ENCODE measurements at places on chromosomes 1 and 21.
A peak's percentile ranks its signal among the peaks of the same experiment; 100 is the strongest.

GRCh38 chr1:209202830-209203532, 380.5 kb upstream of the CAMK1G start:
- DNase-seq, result peak; percentile 25

DNA sequence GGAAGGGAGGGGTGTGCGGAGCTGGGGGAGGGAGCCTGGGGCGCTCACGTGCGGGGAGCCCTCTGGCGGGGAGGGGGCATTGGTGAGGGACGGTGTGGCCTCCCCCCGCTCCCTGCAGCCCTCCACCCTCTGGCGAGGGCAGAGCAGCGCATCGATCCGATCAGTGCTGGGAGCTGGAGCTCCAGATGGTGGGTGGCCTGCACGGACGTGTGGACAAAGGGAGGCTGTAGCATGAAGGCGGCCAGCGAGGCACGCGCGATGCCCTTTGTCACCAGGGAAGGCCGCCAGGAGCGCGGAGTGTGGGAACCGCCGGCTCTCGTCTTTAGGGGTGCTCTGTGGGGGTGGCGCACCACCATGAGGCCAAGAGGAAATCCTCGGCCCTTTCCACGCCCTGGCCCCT, 5.4 kb upstream of the HES5 start:
- no peak for DNase-seq

GRCh38 chr1:200780545-200781369, 42.1 kb downstream of the CAMSAP2 start:
- no peak for DNase-seq

- DNase-seq, result no peak
Observed at GRCh38 chr1:196734006-196734405, 40.6 kb upstream of the CFHR3 start.

DNA sequence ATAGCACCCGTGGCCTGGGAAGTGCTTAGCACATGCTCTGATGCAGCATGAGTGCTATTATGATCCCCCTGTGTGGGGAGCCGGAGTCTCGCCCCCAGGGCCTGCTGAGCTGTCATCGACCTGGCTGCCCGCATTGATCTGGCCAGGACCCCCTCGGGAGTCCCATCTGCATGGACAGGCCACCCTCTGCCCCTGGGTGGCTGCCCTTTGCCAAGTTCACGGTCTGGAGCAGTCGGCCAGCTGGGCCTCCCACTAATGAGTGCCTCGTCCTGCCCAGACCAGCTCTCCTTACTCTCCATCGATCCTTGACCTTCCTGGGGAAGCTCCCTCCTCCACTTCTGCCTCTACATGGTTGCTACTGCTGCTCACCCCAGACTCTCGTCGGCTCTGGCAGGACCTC, 121.8 kb upstream of the RUNX3 start:
- no peak for DNase-seq

DNA sequence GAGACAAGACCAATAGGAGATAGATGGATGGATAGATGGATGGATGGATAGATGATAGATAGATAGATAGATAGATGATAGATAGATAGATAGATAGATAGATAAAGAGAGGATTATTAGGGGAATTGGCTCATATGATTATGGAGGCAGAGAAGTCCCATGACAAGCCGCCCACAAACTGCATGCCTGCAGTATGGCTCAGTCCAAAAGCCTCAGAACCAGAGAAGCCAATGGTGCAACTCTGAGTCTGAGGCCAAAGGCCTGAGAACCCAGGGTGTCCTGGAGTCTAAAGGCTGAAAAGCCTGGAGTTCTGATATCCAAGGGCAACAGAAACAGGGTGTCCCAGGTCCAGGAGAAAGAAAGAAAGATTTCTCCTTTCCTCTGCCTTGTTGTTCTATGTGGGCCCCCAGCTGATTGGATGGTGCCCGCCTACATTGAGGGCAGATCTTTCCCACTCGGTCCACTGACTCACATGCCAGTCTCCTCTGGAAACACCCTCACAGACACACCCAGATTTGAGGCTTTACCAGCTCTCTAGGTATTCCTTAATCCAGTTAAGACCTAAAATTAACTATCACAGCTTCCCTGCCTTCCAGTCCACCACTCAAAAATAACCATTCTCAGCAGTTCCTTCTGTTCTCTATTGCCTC, 39.6 kb upstream of the IRF2BP2 start:
- no peak for DNase-seq

DNA sequence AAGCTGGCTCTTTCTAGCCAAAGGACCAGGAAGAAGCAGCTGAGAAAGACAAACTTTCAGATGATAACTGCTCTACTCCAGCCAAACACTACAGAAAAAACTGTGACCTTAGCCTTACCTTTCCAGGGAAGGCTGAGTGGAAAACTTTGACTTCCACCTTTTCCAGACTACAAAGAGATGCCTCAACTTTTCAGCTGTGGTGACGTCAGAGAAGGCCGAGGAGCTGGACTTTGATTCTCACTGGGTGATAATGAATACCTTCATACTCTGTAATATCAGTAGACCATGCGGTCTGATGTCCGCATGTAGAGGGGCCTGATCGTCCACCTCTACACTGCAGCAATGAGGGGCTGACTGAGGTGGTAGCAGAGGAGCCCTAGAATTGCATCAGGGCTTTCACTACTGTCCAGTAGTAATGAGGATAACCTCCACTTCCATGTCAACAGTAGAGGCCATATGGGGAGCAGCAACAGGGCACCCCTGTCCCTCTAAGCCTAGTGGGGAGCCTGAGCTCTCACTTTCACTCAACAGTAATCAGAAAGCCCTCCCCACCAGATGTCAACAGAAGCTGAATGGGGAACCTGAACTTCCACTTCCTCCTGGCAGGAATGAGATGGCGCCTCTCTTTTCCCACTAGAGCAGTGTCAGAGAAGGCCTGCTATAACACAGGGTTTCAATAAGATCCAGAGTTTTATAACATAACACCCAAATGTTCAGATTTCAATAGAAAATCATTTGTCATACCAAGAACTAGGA, 28.4 kb upstream of the PADI1 start:
- DNase-seq, result no peak

GRCh38 chr21:41858466-41859296, 20.5 kb downstream of the PRDM15 start:
- DNase-seq, result no peak

DNA sequence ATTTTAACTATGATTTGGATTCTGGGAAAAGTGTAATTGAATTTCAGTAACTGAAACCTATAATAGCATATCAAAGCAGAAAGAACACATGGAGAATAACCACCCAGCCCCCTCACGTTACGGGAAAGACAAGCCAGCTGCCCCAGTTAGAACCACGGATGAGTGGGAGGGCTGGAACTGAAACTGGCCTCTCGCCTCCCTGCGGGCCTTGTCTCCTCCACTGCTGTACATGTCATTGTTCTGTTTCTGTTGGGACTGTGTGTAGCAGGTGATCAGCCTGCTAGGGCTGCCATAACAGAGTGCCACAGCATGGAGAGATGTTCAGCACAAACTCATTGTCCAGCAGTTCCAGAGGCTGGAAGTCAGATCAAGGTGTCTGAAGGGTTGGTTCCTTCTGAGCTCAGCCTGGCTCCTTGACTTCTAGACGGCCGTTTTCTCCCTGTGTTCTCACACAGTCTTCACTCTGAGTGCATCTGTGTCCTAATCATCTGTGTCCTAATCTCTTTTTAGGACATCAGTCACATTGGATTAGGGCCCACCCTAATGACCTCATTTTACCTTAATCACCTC, 52.4 kb downstream of the MAP3K21 start:
- DNase-seq, result no peak

DNA sequence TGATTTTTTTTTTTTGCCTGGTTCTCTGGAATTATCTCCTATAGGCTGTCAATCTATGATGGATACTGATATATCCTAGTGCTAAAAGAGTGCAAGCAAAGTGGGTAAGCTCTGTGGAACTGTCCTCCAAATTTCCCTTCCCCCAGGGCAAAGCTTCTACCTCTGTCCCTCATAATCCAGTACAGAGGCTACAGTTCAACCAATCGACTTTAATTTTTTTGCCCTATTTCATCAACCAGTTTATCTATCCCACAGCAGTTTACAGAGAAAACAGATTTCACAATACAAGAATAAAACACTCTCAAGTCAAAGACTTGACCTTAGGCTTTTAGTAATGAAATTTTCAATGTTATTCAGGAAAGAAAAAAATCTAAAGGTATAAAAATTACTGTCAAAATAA, 13.9 kb downstream of the PUM1 start:
- no peak for DNase-seq

GRCh38 chr21:43331962-43332828, 94.7 kb downstream of the SIK1 start:
- peak; percentile 48 for DNase-seq

- DNase-seq, result no peak
Observed at GRCh38 chr21:29832217-29832616, 107.6 kb downstream of the GRIK1 start.

DNA sequence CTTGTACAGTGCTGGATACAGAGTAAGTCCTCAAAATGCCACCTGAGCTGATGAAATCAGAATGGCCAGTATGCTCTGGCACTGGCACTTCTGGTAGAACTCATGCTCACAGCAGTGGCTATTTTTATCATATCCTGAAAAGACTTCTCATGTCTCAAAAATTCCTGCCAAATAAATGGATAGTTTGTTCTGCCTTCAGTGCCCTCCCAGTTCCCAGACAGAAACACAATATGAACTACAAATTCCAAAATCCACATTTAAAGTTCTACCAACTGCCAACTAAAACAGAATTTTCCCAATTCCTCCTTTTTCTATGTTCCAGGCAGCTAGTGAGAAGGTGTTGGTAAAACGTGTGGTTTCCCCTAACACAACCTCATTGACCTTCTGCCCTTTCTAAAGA, 51.4 kb upstream of the RGS1 start:
- no peak for DNase-seq

DNA sequence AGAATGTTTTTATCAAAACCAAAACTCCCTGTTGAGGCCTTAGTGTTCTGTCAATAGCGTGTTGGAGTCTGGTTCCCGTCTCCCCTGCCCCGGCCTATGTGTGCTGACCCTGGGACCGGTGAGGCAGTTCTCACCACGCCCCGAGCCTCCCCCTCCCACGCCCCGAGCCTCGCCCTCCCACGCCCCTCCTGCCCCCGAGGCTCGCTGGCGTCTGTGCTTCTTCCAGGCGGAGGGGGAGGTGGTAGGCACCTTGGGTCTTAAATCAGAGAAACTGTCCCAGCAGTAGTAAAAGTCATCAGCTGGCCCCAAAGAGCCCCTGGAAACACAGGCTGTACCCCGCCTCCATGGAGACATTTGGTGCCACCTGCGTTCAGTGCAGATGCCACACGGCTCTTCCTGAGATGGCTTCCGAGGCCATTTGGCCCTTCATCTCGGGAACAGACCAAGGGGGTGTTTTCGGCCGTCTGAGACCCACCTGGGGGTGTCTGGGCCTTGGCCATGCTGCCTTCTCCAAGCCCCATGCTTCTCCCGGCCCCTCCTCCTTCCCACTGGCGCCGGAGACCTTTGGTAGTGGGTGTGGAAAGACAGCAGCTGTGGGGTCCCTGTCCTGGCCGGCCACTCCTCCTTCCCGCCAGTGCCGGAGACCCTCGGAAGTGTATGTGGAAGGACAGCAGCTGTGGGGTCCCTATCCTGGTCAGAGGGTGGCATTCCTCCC, 44.7 kb downstream of the SKI start:
- no peak for DNase-seq

DNA sequence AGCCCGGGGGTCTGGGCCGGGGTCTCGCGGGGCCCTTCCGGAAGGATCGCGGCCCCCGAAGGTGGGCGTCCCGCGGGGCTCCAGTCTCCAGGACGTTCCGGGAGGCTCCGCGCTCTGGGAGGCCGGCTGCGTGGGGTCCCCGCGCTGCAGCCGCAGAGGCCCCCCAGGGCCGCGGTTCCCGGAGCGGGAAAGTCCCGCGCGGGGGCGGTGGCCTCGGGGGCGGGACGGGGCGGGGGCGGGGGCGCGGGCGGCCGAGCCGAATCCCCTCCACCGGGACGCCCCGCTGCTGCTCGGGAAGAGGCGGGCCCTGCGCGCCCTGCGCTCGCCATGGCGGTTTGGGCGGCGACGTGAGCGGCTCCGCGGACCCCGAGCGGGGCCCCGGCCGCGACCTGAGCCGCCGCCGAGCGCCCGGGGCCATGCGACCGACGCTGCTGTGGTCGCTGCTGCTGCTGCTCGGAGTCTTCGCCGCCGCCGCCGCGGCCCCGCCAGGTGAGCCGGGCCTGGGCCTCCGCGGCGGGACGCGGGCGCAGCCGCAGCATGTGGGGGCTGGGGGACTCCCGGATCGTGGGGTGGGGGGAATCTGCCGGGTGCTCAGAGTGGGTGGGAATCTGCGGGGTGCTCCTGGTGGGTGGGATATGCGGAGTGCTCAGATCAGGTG, at the start of gene IFNGR2:
TSS of gene IFNGR2 (plus strand) at position 286 of the 658 bp plus-strand sequence. CDS start at position 417, 131 bp downstream.
- peak; percentile 33 for DNase-seq

GRCh38 chr21:24046829-24047443, 1560.3 kb downstream of the MRPL39 start:
- no peak for DNase-seq

DNA sequence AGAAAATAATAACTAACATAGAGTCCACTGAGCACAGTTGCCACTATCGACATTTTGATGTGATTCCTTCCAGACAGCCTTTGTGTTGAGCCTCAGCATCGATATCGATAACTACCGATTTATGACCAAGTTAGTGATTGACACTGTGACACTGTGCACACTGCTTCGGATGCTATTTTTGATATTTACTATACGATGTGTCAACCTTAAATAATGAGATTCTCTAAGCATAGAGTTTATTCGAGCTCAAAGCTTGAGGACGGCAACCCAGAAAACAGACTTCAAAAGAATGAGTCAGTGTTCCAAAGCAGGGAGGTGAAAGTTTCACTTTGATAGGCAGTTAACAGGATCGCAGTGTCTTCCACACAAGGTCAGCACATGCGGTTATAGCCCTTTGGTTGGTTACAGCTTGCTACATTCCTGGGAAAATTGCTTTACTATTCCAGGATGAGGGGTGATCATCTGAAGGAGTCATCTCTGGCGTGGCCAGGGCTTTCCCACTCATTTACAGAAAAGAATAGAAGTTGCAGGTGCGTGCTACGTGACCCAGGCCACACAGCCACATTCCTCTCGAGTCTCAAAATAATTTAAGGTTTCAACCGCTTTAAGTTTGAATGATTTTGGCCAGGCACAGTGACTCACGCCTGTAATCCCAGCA, 53.6 kb upstream of the EFHD2 start:
- DNase-seq, result no peak

DNA sequence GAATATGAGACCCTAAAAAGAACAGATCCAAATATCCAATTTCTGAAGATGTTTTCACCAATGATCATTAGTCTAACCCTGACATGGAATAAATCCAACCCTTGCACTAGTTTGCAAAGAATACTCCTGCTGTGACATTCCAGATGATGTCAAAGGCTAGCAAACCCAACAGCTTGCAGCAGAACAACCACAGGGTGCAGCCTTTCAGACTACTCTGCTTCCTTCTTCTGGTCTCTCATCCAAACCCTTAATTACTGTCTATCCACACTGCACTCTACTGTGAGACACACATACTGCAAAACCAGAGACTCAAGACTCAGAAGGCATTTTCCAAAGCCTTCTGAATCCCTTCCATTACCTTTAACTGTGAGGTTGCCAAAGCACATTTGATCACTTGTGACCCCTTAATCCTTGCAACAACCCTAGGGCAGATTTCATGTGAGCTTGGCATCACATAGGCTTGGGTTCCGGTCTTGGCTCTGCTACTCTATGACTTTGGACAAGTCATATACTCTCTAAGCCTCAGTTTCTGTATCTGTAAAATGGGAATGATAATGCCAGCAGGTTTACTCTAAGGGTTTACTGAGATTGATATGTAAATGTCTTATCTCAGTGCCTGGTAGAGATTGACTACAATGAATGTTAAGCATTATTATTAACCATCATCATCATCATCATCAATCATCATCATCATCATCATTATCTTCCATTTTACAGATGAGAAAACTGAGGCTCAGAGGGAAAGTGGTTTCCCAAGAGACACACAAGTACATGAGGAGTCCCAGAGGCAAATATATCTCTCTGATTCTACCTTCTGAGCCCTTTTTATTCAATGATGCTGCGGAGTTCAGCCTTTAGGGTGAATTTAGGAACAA, 94.5 kb downstream of the SYF2 start:
- DNase-seq, result no peak
